Activated T-helper 1 cell treated with anti-CD3 and anti-CD28 coated beads, Interleukin-2, amount 50 U/mL, for 16 hours (primary cell): ENCODE measurements at places on chromosomes 3 and 15.

GRCh38 chr3:104909198-104909597 lies 457.5 kb upstream of the ALCAM start:
- no peak for DNase-seq

DNA sequence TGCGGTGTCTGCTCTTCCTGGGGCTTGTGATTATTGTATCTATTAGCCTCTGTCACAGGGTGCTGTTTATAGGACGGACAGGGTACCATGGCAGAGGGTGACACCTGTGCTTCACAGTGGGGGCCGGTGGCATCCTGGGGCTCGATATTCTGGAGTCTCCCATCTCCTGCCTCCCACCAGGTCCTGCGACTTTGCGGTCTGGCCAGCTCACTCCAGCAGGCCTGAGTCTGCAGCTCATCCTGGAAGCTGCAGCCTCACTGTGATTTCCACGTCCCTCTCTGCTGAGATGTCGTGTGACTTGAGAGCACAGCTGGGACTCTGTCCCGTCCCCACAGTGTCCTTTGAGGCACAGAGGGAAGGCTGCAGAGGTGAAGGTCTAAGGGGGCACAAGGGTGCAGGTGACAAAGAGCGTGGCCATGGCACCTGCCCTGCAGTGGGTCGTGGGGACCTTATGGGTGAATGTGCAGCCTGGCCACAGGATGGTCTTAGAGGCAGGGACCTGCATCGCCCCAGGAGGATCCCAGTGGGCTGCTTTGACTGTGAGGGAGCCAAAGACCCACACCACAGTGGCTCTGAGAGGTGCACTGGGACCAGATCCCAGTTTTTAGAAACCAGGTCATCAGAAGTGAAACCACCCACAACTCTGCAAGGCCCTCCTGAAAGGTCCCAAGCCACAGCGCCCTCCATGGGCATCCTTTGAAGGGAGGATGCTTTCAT lies 172.8 kb downstream of the KLF13 start:
- DNase-seq: no peak

GRCh38 chr15:55789066-55789660 lies 46.2 kb upstream of the PRTG start:
- DNase-seq: peak; percentile 18

GRCh38 chr15:85073556-85074194 lies 92.0 kb downstream of the PDE8A start:
- DNase-seq: no peak

DNA sequence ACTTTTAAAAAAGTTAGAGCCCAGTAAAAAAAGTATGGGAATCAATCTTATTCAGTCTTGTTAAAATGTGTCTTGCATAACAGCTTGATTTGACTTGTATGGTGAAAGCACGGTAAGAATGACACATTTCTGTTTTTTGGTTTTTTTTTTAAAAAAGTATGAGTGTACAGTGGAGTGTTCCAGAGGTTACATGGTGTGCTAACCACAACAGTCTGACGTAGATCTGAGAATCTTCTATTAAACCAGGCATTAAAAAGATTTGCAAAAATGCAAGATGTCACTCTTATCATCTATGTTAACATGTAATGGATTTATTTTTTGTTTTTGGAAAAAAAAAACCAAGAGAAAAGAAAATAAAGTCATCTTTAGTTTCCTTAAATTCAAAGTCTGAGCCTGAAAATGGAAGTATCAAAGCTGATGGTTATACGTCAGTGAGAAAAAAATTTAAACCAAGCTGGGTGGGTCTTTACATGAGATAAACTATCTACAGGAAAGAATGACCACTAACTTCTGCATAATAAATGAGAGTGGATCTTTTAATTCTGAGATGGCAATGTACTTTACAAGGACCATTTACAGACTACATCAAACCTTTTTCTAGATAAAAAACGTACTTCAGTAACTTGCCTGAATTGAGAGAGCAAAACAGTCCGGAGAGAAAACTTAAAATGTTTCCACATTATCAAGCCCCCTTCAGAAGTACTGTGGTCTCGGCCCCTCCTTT lies 1.6 kb downstream of the GABPB1 start:
- DNase-seq: no peak

DNA sequence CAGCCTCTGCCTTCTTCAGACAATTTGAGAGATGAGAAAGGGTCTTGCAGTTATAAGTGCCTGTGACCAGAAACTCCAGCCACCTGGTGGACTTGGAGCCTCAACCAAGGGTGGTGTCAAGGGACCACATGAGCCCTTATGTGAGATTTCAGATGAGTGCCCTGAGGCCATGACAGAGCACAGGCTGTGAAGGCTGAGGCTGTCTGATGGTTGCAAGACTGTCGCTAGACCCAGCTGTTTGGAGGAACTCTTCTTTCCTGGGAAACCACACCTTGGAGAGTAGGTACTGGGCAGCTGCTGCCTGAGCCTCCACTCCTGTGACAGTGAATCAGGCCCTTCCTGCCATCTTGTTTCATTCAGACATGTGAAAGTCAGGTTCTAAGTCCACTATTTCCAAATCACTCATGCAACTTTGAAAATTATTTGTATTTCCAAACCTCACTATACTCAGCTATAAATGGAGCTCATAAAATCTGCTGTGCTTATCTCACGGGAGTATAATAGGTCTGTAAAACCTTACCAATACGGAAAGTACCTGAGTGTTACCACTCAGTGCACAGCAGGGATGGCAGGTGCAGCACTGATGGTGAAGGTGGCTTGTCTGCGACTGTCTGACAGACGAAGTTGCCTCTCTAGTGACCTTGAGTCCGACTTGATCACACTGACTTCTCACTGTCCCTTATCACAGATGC lies 99.4 kb downstream of the RPL39L start:
- no peak for DNase-seq

DNA sequence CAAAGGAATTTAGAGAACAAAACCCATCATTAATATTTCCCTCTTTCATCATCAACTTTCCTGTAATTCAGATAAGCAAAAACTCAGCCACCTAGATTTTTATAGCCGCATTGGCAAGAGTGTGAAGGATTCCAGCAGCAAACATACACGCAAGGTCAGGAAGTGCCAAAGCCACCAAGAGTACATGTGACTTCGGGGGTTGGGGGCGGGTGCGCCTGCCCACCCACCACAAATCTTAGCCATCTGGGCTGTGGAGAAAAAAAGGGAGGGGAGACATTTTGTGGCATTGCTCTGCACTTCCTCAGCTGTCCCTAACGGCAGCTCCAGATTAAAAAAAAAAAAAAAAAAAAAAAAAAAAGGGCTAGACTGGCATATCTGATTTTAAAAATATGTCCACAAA lies 148.4 kb downstream of the TNIK start:
- DNase-seq: no peak

GRCh38 chr15:57440799-57441198 lies 64.5 kb downstream of the CGNL1 start:
- no peak for DNase-seq

DNA sequence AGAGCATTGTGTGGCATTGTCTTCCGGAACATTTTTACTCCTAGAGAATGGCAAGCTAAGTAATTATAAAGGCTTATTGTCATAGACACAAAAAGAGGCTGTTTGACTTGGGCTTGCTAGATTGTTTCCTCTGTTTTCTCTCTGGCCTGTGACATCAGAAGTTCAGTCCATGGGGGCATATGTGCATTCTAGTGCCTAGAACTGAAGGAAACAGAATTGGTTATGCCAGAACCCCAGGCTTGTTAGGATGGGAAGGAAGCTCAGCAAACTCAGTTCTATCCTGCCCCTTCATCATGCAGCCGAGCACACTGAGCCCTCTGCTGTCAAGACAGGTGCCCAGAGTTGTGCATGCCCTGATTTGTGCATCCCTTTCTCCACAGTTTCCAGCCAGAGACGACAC lies 131.3 kb downstream of the PDE8A start:
- DNase-seq: no peak

- no peak for DNase-seq
Measured at GRCh38 chr3:9743548-9743947, 6.2 kb upstream of the OGG1 start.

DNA sequence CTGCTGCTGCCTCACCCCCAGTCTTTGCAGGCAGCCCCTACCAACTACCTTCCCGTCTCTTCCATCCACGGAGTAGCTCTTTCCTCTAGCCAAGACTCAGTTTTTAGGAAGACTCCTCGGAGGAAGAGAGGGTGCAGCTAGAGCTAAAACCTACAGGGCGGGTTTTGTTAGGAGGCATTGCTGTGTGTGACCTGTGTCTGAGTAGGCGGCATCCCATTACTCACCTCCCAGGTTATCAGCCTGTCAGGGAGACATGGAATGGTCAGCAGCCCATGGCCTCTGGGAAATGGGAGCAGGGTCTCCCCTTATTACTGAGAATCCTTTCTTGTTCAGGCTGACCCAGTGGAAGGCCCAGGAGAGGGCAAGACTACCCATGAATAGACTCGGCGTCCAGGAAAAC lies 43.8 kb upstream of the FGD5 start:
- DNase-seq: no peak

DNA sequence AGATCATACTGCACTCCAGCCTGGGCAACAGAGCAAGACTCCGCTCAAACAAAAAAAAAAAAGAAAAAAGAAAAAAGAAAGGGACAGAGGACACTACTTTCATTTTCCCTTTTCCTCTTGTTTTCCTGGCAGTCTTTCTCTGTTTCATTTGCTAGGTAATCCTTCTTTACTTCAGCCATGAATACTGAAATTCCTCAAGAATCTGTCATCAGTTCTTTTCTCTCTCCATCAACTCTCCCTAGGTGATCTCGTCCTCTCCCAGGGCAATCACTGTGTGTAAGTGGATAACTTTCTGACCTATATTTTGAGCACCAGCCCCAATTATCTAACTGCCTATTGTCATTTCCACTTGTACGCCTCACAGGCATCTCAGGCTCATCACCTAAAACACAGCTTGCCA lies 51.5 kb downstream of the TTC23 start:
- DNase-seq: no peak
